ENCODE measurements at places on chromosomes 2 and 18.

- no peak for DNase-seq
These were observed 78.9 kb downstream of the MAP4K4 start for GRCh38 chr2:101776172-101777043.

- no peak for DNase-seq
These were observed 48.2 kb upstream of the CCDC141 start for GRCh38 chr2:179098080-179098689.

GRCh38 chr2:18750672-18751554 lies 161.5 kb upstream of the NT5C1B start:
- no peak for DNase-seq

DNA sequence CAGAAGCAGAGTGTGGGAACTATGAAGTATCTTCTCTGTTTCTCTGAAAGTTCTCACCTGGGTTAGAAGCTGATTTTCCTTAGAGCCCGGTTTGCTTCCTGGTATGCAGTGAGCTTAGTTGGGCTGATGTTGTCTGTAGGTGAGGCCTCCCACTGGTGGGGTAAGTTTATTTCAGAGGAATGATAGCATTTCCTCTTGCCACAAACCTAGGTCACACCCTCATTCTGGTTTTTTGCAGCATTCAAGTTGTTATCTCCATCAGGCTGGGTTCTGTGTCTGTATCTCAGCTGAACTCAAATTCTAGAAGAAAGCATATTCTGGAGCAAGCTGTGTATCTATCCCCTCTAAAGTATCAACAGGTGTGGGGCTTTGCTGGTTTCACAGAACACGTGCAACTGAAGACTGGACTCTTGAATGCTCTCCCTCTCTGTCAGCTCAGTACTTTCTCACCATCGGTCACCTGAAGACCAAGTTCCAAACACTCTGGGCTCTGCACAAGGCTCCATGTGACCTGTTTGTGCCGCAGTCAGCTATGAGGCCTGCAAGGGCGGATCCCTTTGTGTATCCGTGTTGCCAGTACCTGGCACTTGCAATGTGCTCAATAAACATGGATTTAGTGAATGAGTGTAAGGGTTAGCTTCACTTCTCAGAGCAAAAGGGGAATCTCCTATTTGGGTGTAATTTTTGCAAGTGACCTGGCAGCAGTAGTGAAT lies 49.5 kb upstream of the MBOAT2 start:
- DNase-seq = no peak

GRCh38 chr2:241563981-241564595 lies 5.5 kb downstream of the BOK start:
- no peak for DNase-seq

GRCh38 chr2:224359569-224359968 lies 42.3 kb downstream of the FAM124B start:
- DNase-seq = peak; percentile 6

DNA sequence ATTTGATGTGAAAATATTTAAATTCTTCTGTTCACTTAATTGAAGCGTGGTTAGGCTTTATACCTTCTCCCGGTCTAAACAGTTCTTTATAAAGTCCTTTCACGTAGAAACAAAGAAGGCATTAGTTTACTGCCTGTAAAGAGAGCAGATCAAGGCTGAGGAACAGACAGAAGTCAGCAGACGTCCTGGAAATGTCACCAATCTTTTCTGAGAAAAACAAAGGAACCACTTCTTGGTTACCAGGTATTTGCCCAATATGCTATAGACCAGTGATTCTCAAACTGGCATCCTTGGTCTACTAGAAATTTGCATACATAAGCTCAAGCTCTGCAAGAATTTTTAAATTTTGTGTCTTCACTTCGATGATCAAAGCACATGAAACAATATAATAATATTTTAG lies 89.2 kb upstream of the STK17B start:
- DNase-seq = peak; percentile 71

GRCh38 chr18:10822456-10822855 lies 296.6 kb downstream of the NAPG start:
- no peak for DNase-seq

GRCh38 chr2:67485431-67485830 lies 88.3 kb downstream of the ETAA1 start:
- no peak for DNase-seq

GRCh38 chr2:109256921-109257320 lies 127.9 kb downstream of the SH3RF3 start:
- DNase-seq = no peak

DNA sequence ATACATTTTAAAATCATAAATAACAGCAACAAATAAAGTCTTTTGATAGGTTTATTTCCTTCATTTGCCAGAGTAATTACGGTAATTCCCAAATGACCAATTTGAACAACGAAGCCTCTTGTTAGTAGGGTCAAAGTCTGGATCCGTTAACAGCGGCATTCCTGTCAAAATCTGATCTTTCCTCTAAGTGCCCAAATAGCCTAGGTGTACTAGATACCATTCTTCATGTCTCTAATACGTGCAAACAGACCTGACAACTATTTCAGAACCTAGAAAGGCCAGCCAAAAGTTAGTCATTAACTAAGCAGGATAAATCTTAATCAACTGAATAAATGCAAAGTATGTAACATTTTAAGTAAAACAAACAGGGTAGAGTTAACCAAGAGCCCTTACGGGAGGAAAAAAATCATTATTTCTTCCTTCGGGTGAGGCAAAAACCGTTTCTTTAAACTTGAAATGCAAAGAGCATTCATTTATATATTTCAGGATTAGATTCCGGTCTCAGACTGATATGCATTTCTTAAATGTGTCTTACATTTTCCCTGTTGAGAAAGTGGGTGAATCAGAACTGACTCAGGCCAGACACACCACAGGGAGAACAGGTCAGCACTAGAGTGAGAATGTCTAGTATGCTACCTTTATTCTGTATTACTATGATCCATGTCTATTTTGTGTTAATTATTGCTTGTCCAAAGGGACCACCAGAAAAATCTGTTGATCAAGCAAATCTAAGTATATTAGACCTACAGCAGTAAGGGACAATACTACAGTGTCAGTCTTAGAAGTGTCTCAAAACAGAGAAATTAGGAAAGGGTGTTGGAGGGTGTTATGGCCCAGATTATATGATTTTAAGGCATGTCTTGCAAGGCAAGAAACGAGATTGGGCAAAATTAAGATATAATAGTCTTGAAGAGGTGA lies 141.5 kb upstream of the NDUFV2 start:
- DNase-seq = no peak

- DNase-seq = no peak
These were observed 245.6 kb downstream of the HDAC4 start for GRCh38 chr2:239154971-239155805.

- no peak for DNase-seq
These were observed 23.7 kb downstream of the MARCHF7 start for GRCh38 chr2:159736048-159736447.

- no peak for DNase-seq
These were observed 12.1 kb upstream of the COPS8 start for GRCh38 chr2:237073552-237073951.

DNA sequence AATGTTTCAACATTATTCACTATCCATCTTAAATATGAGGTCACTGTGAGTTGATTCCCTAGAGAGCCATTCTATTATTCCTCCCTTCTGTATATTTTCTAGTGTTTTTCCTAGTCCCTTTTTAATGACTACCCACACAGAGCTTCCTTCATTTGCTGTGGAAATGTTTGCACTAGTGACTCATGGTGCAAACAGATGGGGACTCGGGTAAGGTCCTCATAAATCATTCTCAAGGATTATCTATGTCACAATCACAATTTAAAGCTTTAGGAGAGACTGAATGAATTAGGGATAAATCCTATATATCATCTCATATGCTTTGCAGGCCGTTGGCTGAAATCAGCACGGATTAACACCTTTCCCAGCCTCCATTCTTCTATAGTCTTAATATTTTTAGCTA lies 159.6 kb downstream of the DCC start:
- no peak for DNase-seq

DNA sequence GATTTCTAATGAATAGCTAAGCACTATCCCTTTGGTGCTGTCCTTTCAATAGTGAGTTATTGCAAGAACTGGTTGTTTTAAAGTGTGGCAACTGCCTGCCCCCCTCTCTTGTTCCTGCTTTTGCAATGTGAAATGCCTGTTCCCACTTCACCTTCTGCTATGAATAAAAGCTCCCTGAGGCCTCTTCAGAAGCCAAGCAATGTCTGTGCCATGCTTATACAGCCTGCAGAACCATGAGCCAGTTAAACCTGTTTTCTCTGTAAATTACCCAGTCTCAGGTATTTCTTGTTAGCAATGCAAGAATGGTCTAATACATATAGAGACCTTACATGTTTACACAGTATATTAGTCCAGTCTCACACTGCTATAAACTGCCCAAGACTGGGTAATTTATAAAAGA lies 15.0 kb upstream of the METTL21A start:
- no peak for DNase-seq

DNA sequence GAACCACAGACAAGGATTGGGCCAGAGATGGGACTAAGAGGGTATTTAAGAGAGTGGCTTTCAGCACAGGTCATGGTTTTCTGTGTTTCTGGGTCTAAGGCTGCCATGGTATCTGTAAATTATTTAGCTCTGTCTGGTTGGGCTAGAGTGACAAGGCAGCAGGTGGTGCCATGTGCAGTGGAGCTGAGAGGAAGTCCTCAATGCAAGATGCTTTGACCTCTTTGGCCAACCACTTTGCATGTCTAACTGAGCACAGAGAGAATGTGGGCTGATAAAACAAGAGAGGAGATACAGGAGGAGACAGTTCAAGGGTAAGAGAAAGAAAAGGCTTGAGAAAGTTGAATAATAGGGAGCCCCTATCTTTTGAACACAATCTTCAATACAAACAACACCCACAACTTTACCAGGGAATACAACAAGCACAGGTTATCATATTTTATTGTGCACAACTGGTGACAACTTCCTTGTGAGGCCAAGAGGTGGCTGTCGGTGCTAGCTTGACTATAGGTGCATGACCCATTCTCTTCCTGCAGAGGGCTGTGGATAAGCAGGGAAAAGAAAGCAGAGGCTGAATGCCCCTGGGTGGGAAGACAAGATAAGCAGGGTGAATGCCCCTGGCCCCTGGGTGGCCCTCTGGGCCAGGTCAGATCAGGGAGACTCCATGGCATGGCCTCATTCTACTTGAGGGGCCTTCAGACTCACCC lies 12.3 kb downstream of the FLACC1 start:
- no peak for DNase-seq

DNA sequence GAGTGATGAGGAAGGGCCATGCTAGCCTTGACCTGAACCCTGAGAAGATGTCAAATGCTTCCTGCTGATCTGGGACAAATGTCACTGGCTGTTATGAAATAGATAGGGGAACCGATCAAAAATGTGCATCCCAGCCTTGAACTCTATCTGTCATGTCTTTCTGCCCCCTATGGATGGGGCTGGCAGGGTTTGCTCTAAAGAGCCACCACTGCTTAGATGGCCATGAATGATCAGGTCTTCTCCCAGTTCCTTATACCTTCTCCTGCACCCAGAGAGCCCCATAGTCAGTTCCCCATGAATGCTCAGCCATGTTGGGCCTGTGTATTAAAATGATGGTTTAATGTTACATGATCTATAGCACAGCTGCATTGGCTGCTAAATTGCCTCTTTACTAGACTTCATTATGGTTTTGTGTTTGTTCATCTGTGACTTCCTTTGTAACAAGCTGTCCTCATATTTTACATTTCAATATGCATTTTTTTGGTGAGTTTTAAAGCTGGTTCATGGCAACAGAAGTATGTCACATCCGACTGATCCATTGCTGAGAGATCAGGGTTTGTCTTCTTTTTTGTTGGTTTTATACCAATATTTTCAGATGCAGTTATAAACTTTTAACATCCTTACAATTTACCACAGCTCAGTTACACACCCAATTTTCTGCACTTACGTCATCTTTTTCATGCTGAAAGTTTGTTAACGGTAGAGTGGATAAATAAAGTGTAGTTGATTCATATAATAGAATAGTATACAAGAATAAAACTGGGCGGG lies 56.3 kb upstream of the SMAD2 start:
- DNase-seq = no peak

DNA sequence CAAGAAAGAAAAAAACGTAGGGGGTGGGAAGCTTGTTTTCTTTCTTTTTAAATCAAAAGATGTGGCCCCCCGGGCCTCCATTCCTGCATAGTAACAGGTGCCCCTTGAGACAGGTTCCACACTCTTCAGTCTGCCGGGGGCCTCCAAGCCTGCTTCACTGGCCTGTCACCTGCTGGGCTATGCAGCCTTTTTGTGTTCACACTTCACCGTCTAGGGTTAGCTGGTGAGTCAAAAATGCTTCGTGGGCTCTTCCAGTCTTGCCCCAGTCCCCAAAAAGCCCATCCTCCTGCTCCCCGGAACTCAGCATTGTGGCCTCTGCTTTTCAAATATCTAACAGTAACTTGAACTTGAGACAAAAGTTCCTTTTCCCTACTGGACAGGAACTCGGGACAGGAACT lies 67.9 kb downstream of the POLR1A start:
- peak; percentile 53 for DNase-seq

- no peak for DNase-seq
These were observed 118.3 kb upstream of the NEDD4L start for GRCh38 chr18:57925706-57926105.

- no peak for DNase-seq
These were observed 117.8 kb upstream of the LGALSL start for GRCh38 chr2:64336171-64336570.

- no peak for DNase-seq
These were observed 811.9 kb downstream of the SATB2 start for GRCh38 chr2:198645816-198646215.

GRCh38 chr2:31986906-31987305 lies 23.9 kb downstream of the MEMO1 start:
- no peak for DNase-seq

GRCh38 chr18:49170925-49171505 lies 220.2 kb upstream of the SMAD7 start:
- DNase-seq = no peak

- DNase-seq = peak; percentile 38
These were observed 59.0 kb downstream of the TPGS2 start for GRCh38 chr18:36769611-36770314.

DNA sequence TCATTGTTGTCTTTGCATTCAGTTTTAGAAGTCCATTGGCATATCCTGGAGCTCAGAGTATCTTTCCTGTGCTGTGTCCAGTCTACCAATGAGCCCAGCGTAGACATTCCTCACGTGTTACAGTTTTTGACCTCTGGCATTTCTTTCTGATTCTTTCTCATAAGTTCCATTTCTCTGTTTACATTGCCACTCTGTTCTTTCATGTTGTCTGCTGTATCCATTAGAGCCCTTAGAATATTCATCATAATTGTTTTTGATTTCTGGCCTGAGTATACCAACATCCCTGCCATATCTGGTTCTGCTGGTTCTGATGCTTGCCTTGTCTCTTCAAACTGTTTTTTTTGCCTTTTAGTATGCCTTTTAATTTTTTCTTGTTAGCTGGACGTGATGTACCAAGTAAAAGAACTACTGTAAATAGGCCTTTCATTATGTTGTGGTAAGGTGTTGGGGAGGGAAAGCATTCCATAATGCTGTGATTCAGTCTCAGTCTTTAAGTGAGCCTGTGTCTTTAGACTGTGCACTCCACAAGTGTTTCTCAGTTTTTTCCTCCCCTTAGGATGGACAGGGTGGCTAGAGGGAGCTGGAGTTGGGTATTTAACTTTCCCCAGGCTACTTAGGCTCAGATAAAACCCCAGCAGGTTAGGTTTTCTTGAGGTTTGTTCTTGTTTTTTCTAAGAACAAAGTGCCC lies 35.6 kb downstream of the CEP192 start:
- DNase-seq = no peak
